Right atrium auricular region (tissue), 2 donors: ENCODE measurements at places on chromosomes 5 and 9.

GRCh38 chr5:92917044-92917443, 664.0 kb downstream of the NR2F1-AS1 start:
- DNase-seq: no peak

GRCh38 chr9:98164912-98165311, 27.5 kb downstream of the CORO2A start:
- no peak for DNase-seq

DNA sequence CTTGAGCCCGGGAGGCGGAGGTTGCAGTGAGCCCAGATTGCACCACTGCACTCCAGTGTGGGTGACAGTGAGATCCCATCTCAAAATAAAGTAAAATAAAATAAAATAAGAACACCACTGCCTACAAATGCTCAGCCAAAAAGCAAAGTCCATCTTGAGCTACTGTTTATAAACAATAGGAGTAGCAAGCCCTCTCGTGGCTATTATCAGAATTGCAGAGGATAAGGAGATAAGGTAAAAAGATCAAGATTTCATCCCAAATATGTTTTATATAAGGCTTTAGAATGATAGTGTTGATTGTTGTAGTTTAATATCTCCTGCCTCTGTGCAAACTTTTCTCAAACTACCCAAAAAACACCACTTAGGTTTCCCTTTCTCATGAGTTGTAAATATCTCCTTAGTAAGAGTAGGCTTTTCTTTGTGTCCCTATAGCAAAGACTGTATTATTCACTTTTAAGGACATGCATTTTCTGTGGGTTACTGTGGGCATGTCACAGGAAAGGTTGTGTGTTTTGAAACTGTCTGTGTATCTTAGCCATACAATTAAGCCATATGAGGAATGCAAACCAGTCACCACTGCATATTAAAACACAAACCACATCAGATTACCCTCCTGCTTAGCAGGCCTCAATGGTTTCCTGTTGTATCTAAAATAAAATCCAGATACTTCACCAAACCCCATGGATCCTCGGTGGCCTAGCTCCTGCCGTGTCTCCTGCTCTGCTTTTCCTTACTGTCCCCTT, 31.8 kb upstream of the CKS2 start:
- no peak for DNase-seq

- DNase-seq: no peak
Measured at GRCh38 chr9:36798350-36799065, 225.8 kb downstream of the MELK start.

GRCh38 chr9:89563571-89564345, 41.1 kb upstream of the GADD45G start:
- no peak for DNase-seq

DNA sequence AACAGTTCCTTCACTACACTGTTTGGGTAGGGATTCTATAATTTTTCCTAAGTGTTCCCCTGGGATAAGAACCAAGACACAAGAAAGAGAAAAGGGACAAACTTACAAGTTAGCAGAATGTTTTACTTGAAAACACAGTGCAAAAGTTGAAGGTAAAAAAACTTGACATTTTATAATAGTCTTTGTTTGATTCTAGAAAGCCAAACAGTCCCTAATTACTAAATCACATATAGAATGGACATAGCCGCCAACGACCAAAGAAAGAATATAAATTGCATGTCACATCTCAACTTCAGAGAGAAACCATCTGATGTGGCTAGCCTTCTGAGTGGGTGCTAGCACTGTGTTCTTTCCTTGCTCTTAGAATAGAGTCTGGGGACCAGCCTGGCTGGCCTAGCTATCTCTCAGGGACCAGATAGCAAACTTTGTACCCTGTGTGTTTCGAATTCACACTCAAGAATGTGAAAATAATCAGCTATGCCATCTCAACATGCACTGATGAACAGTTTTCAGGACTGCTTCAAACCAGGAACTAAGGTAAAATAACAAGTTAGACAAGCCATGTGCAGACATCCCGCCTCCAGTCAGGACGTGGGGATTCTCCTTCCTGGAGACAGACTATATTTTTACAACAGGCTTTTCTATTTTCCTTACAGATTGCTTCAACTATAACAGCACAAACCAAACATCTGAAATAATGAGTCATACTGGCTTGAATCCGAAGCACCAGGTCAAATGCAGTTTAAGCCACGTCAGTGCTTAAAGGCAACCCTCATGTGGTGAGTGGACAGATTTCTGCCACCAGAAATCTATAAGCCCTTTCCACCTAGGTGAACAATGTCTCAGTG, 53.7 kb downstream of the LHFPL2 start:
- peak; percentile 70 for DNase-seq
